ENCODE measurements at places on chromosomes 6 and 20. TPM values are rescaled to one million over a fixed set of nuclear protein-coding genes. Genes with fewer than 3 reads are reported as not detected.
A peak's percentile ranks its signal among the peaks of the same experiment; 100 is the strongest.

- no peak for DNase-seq
Observed at GRCh38 chr6:28709478-28710349, 184.0 kb downstream of the GPX5 start.

GRCh38 chr6:44797746-44798145, 410.2 kb downstream of the CDC5L start:
- DNase-seq: no peak

DNA sequence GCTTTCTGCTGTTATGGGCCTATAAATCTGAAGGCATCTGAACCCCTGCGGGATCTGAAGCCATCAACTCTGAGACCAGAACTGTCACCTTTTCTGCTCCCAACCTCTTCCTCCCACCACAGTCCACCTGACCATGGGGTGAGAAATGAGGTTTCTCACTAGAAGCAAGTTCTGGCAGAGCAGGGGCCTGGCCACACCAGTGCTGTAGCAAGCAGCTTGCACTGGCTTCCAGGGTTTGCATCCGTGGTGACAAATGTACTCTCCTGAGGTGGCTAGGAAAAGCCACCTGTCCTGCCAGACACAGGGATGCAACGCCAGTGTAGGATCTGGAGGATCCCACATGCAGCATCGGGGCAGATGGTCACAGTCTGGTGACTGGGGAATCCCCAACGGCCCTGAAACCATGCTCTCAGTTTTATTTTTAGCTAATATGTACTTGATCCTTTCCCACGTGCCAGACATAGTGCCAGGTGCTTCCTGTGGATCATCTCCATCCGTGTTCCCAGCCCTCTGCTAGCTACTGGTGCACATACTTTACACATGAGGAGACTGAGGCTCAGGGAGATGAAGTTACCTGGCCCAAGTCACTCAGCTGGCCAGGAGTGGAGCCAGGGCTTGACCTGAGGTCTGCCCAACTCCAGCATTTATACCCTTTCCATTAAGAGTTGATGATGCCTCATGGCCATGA, 122.1 kb upstream of the SPACA1 start:
- DNase-seq: no peak

Gene UBD
- 33.5 TPM for total RNA-seq

GRCh38 chr6:144075875-144076274, 19.5 kb downstream of the SF3B5 start:
- no peak for DNase-seq

DNA sequence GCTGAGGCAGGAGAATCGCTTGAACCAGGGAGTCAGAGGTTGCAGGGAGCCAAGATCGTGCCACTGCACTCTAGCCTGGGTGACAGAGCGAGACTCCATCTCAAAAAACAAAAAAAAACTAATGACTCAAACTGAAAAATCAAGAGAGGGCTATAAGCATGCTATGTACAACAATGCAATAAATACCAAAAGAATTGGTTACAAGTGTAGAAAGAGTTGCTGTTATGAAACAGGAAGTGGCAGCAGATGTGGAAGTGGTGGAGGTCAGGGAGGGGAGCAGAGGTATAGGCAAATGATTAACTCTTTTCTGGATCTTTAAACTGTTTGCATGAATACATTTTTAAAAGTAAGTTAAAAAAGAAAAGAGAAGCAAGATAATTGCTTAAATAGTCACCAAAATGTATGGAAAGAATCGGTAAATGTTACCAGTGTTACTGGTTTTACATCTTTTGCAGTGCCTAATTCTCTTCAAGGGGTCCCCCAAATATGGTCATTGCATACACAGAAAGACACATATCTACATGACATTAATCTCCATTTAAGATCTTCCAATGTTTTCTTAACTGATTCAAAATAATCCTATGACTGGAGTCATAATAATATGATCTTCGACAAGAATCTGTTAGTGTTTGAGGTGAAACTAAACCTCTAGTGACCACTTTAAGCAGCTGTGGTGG, 15.0 kb downstream of the CALHM6 start:
- no peak for DNase-seq

GRCh38 chr20:14865731-14866130, 528.3 kb upstream of the FLRT3 start:
- DNase-seq: no peak

Gene HSPA12B
- total RNA-seq: 18.9 TPM

DNA sequence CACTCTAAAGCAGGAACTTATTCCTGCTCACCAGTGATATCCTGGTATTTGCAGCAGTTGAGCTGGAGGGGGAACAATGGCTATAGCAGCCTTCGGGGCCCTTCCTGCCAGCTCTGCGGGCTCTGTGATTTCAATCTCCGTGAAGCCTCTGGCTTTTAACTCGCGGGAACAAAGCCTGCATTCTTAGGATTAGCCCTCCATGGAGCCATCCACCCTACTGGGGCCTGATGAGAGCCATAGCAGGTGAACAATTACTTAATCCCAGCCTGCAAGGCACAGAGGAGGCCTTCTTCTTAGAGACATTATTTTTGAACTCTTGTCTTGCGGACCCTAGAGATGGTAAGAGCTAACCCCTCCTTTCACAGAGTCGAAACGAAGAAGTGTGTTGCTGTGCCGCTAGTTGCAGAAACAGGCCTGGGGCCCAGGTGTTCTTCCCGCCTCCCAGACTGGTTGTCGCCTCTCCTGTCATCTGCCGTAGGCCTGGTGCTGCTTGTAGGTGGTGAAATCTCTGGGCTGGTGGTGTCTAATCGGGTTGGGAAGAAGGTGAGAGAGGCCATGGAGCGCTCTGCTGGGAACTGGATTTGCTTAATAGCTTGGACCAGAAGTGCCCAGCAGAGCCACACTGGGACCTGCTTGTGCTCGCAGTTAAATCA, 9.7 kb downstream of the GHRH start:
- no peak for DNase-seq

Gene MTFR2
- total RNA-seq: 1.3 TPM

Gene LKAAEAR1
- total RNA-seq: 0.31 TPM

GRCh38 chr20:34815636-34816035, 9.8 kb downstream of the NCOA6 start:
- no peak for DNase-seq

GRCh38 chr6:121439475-121439874, 4.0 kb downstream of the GJA1 start:
- no peak for DNase-seq

DNA sequence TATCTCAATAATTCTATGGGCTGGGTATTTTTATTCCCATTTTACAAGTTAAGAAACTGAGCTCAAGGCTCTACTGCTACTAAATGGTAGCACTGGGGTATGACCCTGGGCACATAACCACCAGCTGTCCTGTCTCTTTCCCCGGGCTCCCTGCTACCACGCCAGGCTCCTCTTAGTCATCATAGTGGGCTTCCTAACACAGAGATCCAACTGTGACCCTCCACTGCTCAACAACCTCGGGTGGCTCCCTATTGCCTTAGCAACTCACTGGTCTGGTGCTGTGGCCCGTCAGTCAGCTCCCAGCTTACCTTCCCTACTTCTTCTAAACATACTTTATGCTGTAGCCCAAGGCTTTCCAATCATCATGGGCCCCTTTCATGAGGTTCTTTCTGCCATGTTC, 4.5 kb downstream of the KIAA1755 start:
- no peak for DNase-seq

- no peak for DNase-seq
Observed at GRCh38 chr6:45584127-45584526, 206.4 kb upstream of the SUPT3H start.

DNA sequence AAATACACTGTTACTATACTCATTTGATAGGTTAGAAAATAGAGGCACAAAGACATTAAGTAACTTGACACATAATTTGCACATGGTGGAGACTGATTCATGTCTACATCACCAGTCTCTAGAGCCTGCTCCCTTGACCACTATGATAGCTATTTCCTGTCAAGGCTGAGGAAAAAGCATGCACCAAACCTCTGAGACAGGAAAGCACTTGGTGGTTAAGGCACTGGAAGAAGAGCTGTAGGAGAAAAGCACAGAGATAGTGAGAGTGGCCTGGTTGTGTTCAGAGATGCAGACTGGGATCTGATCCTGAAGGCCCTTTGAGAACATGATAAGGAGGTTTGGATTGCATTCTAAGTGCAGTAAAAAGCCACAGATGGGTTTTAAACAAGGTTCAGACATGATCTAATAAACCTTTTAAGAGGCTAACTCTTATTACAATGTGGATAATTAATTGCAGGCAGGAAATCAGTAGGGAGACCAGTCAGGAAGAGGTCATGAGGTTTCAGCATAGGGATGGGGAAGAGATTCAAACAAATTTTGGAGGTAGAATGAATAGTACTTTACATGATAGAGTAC, 168.9 kb downstream of the PHF3 start:
- peak; percentile 20 for DNase-seq

DNA sequence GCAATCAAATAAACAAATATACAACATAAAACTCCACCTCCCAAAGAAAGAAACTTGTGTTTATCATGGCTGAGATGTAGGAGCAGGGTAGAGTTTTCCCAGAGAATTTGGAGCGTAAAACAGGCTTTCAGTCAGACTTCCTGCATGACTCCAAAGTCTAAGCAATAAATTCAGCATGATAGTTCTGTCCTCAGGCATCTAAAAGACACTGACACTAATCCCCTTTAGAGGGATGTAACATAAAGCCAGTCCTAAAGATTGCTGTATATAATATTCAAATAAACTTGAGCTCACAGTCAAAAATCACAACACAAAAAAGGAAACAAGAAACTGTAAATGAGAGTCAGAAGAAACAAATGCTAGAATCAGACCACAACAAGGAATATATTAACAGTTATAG, 234.4 kb downstream of the CENPW start:
- DNase-seq: no peak

Gene SNAP25
- 6.2 TPM for total RNA-seq

DNA sequence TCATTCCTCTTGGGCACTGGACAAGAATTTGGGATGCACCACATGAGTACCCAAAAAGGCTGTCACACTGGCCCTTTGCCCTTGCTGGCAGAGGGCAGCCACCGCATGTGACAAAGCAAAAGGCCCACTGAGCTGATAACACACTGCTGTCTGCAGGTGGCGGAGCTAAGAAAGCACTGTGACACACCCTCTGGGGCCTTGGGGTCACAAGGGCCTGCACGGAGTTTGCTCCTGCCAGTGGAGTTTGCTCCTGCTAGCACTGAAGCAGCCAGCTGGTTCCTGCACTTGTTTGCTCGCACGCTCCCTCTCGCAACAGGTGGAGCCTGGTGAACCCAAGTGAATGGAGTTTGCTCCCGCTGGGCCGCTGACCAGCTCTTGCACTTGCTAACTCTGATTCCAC, 132.6 kb downstream of the LCA5 start:
- DNase-seq: no peak

GRCh38 chr20:60224914-60225313, 266.7 kb downstream of the CDH26 start:
- DNase-seq: no peak

DNA sequence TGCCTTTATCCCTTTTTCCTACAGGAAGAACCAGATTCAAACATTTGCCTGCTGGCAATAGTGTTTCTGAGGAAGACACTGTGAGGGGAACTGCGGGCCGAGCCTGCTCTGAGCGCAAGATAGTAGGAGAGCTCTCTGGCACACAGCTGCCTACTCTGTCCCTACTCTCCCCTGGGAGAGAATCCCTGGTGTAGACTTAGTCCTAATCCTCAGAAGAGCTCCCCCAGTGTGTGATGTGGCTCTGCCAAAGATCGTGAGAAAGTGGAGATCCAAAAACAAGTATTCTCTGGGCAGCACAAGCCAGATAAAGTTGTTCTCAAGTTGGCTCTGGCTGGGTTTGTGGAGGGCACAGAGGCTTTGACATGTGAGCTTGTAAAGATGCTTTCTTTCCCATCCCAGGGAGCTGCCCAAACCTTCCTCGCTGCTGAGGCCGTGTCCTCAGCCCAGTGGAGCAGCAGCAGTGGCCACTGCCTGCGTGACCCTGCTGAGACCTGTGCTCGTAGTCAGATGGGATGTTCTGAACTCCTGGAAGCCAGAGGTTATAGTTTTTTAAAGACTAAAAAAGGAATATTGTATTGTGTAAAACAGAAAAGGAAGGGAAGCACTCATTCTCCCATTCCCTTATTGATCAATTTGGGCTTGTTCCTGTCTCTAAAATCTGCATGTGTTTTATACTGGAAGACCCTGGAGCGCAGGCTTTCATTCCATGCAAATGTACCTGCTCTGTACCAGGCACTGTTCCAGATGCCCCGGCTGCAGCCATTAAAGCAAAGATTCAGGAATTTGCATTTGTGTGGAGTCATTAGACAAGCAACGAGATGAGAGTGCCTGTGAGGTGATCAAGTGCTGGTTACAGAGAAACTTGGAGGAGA, 30.7 kb downstream of the PNLDC1 start:
- no peak for DNase-seq

GRCh38 chr6:96907498-96907897, 9.8 kb upstream of the NDUFAF4 start:
- DNase-seq: no peak

Gene HTR1B
- 1.9 TPM for total RNA-seq

Gene CAGE1
- total RNA-seq: not detected

Gene PGC
- total RNA-seq: not detected

- no peak for DNase-seq
Observed at GRCh38 chr6:53524455-53524815, 20.5 kb downstream of the GCLC start.

GRCh38 chr6:46655803-46656202, 3.0 kb downstream of the SLC25A27 start:
- DNase-seq: peak; percentile 20

Gene FKBP1A
- 220 TPM for total RNA-seq

GRCh38 chr20:9025643-9026042, 43.2 kb upstream of the PLCB4 start:
- DNase-seq: no peak

- no peak for DNase-seq
Observed at GRCh38 chr6:168397012-168397411, 44.0 kb upstream of the SMOC2 start.

DNA sequence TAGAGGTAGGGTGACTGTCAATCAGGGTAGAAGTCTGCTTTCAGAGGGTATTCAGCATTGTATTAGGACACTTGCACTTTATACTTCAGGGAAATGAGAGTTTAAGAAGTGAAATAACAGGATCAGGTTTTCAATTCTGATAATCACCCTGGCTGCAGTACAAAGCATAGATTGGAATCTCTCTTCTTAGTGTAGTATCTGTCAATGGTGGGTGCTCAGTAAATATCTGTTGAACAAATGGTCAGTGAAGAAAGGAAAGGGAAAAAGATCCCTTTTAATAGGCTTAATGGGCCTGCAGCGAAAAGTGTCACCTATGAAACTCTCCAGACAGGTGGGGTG, 18.7 kb downstream of the TUBB2B start:
- no peak for DNase-seq

Gene EEF1A1
- total RNA-seq: 10,277 TPM

DNA sequence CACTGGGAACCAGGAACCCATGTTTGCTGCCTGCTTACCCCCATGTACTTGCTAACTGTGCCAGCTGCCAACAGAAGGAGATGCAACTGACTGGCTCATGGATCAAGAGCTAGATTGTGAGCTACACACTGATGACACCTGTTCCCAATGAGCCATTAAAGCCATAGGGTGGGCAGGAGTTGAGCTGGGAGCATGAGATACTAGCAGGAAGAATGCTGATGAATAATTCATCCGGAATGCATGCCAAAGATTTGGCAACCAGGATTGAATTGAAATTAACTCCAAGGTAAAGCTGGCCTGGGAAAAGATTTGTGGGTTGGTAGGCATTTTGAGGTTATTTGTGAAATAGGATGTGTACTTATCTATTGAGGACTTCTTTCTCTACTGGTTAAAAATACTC, 631.1 kb downstream of the KIF16B start:
- no peak for DNase-seq

GRCh38 chr6:42372699-42373098, 79.0 kb downstream of the TRERF1 start:
- DNase-seq: no peak

GRCh38 chr6:46215213-46215612, 44.4 kb upstream of the ENPP5 start:
- DNase-seq: no peak

- no peak for DNase-seq
Observed at GRCh38 chr6:40903456-40903855, 135.6 kb downstream of the UNC5CL start.

All from kidney (tissue), 22 donors.